Globus pallidus (tissue), 1 donor: ENCODE measurements at places on chromosomes 3 and 15.
A peak's percentile ranks its signal among the peaks of the same experiment; 100 is the strongest.

- no peak for DNase-seq
Observed at GRCh38 chr15:31271224-31271635, 55.4 kb upstream of the KLF13 start.

DNA sequence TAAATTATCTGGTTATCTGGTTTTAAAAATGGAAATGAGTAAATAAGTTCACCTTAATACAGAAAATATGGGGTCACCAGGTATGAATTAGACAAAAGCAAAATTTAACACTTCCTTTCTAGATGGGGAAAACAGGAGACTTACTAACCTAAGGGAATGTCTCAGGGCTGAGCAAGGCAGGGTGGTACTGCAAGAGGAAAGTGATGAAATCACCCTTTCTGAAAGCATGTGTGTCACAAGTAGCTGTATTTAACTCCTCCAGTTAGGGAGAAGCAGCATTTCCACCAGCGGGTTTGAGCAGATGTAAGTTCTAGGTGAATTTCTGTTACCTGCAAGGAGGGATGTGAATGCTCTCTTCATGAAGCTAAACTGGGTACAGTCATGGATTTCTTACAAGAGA is 629.1 kb downstream of the MECOM start:
- no peak for DNase-seq

DNA sequence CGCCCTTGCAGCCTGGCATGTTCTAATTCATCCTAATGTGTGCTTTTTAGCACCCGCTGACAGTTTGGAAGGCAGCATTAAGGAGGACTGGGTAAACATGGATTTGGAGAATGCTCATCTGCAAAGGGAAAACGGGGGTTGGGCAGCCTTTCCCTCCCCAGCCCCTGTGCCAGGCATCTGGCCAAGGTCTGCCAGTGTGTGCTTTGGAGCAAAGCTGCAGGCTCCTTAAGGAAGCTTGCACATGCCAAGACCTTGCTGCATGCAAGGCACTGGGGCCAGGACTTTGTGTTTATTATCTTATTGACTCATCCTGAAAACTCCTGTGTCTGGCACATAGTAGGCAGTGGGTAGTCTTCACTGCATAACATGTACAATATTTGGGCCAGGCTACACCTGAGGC is 20.1 kb downstream of the FAM3D start:
- DNase-seq = no peak

DNA sequence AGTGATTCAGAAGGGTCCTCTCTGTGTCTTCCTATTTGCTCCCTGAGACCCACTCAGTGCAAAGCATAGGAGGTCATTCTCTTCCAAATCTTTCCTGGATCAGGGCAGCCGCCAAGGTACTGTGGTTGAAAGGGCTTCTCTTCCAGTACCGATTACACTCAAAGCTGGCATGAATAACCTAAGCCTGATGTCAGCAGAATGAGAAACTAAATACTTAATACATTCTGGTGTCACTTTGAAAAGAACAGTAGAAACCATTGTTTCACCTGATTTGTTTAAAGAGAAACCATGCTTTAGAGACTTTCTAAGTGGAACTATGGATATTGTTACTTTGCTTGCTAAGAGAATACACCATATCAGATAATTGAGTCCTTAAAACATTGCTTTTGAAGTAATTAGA is 50.2 kb downstream of the PDHB start:
- DNase-seq = peak; percentile 52

DNA sequence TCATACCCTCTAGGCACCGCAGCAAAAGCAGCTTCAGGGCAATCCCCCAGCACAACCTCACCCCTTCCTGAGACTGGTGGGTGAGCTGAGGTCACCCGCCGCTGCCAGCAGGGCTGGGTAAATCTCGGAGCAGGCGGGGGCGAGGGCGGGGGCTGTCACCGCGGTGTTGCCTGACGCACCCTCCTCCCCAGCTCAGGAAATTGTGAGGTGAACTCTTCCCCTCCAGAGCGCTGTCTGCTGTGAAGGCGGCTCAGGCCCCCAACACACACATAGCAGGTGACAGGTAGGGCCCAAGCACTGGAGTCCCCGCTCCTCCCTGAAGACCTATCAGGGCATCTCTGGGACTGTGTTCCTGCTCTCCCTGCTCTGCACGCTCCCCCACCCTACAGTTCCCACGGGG is 30.2 kb upstream of the FURIN start:
- no peak for DNase-seq

- DNase-seq = no peak
Observed at GRCh38 chr3:100972301-100972844, 20.8 kb downstream of the ABI3BP start.

GRCh38 chr3:192445770-192446644 is 281.3 kb downstream of the FGF12 start:
- peak; percentile 59 for DNase-seq

GRCh38 chr15:70101459-70102113 is 3.9 kb upstream of the TLE3 start:
- no peak for DNase-seq

GRCh38 chr15:96347181-96348111 is 16.9 kb downstream of the NR2F2 start:
- no peak for DNase-seq

GRCh38 chr3:16904423-16905417 is 20.0 kb downstream of the PLCL2 start:
- no peak for DNase-seq

DNA sequence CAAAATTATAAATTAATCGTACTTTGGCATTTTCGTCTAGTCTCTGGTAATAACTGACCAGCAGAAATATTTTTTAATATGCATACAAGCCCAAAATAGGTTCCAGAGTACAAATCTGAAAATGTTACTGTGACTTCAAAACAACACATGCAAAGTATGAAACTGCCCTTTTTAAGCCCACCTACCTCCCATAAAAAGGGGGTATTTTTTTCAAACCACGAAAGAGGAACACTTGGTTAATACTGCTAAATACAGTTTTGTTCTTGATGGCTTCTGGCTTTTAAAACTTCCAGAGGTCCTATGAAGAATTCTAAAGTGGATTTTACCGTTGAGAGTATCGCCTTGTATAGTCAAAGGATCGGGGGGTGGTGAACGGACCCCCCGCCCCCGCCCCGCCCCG is 610.7 kb downstream of the FOXP1 start:
- DNase-seq = no peak

GRCh38 chr3:21256932-21257331 is 494.1 kb downstream of the ZNF385D start:
- no peak for DNase-seq

GRCh38 chr15:64877435-64877834 is 34.3 kb upstream of the ANKDD1A start:
- DNase-seq = peak; percentile 67

DNA sequence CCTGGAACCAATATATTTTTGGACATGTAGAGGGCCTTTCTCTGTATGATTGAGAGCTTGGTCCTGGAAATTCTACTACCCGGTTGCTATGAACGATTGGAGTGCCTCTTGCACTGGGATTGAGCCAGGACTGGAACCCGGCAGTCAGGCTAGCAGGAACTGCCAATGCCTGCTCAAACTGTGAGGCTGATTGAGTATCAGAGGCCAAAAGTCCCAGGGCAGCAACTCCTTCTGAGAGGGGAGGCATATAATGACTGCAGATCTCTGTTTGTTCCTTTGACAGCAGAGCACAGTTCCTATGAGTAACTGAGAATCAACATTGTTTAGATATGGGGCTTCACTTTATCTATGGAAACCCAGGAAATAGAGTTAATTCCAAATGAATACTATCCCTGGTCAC is 12.9 kb downstream of the IQCH start:
- no peak for DNase-seq

DNA sequence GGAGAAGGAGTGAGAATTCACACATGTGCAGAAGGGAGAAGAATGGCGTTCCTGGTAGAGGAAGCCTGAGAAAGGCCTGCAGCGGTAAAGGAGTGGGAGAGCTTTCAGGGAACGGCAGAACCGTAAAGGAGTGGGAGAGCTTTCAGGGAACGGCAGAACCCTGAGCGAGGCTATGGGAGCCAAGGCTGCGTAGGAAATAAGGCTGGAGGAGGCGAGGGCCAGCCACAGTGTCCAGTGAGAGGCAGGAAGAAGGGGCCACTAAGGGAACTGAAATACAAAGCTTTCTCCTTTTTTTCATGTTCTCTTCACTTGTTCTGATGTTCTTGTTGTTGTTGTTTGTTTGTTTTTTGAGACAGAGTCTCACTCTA is 41.6 kb downstream of the GOLGA6L10 start:
- DNase-seq = no peak

DNA sequence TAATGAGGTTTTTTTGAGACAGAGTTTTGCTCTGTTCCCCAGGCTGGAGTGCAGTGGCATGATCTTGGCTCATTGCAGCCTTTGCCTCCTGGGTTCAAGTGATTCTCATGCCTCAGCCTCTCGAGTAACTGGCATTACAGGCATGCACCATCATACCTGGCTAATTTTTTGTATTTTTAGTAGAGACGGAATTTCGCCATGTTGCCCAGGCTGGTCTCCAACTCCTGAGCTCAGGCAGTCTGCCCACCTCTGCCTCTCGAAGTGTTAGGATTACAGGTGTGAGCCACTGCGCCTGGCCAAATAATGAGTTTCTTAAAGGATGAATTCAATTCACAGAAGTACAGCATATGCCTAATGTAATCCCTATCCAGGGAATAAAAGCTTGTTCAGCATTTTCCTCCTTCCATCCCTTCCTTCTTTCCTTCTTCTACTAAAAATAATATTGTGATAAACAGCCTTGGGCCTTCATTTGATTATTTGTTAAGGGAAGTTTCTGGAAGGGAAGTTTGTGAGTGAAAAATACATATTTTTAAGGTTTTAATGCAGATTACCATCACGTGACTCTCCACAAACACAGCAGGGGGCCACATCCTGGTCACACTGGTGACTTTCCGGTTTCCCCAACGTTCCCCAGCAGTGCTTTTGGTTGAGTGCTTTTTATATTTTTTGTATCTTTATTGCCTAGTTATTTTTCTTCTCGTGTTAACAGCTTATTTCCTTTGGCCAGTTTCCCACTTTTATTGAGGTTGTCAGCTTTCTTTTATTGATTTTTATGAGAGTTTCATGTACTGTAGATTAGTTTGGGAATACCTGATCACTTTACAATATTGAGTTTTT is 116.8 kb downstream of the USP13 start:
- no peak for DNase-seq

DNA sequence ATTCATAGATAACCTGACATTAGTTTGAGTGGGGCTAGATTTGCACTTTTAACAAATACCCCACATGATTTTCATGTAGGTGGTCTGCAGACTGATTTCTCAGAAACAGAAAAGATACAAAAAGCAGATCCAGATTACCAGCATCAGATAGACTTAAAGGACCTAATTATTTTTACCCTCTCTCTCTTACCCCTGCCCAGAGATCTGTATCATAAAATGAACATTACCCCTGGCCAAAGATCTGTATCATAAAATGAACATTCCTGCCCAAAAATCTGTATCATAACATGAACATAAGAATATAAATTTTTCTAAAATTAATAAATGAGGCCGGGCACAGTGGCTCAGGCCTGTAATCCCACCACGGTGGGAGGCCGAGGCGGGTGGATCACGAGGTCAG is 14.6 kb upstream of the TRPC1 start:
- DNase-seq = no peak

DNA sequence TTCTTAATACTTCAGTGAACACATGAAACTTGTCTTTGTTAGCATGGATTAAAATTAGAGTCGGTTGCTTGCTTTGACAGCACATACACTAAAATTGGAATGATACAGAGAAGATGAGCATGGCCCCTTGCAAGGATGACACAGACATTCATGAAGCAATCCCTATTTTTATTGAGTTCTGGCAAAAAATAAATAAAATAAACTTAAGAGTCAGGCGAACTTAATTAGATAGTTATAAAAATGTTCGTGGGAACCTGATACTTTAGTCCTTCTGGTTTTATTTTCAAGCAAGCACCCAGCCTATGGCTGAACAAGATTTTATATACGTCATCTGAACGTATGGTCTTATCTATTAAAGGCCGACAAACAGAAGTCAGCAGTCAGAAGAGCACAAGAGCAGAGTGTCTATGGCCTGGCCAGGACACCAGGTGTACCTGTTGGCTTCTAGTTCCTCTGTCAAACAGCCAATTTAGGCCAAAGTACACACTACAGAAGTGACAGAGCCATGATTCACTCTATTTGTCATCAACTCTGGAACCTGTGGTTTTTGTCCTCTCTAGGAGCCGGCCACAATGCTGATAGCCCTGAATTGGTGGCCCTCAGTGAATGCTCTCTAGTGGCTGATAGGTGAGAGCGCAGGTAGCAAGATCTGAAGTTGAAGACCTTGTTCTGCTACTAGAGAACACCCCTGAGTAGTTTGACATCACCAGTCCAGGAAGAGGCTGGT is 64.3 kb downstream of the LEO1 start:
- no peak for DNase-seq

- DNase-seq = no peak
Observed at GRCh38 chr15:89673165-89673512, 6.0 kb downstream of the PLIN1 start.

DNA sequence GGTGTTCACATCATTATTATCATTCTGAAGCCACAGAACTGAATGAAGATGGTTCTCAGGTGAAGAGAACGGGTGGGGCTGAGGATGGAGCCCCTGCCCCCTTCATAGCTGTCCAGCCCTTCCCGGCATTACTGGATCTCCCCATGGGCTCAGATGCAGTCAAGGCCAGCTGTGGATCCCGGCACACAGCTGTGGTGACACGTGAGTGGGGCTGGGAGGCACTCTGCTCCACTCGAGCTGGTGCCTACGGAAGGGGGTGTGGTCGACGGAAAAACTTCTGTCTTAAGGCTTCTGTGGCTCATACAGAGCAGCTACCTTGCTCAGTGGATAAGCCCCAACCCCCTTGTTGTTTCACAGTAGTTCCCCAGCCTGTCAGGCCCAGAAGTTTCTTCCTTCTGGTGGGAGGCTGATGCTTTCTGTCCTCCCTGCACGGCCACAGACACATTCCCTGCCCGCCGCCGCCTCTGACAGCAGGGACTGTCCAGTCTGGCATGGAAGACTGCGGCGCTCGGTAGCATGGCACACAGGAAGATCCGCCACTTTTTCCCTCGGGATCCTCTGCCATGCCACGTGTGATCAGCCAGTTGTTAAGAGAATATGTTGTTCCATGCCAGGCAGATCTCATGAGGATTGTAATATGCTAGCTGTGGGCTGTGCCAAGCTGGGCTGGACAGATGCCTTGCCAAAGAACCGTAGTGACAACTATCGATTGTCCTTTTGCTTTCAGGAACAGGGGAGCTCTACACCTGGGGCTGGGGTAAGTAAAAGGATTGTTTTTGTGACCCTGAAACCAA is 5.8 kb downstream of the RCCD1 start:
- DNase-seq = no peak

DNA sequence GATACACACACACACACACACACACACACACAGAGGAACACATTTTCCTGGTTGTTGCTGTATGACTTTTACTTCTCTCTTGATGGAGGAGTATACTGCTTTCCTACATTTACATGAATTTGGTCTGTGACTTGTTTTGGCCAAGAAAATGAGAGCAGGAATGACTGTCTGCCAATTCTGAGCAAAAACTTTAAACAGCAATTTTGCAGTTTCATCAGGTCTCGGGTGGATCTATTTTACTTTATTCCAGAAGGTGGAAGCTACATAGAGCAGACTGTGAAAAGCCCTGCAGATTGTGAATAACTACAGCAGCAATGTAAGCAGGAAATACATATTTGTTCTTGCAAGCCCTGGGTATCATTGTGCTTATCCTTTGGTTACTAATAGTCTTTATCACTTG is 1350.0 kb upstream of the EPHA6 start:
- no peak for DNase-seq
